ENCODE measurements at places on chromosomes 16 and 17.
A peak's percentile ranks its signal among the peaks of the same experiment; 100 is the strongest.

- peak; percentile 91 for DNase-seq
Measured at GRCh38 chr16:23835390-23836077, at the start of gene PRKCB. Gene PRKCB, plus strand, starts transcription at chr16:23835983.

- DNase-seq: no peak
Measured at GRCh38 chr17:15210247-15210646, 54.9 kb downstream of the PMP22 start.

GRCh38 chr17:17103160-17103559 is 60.9 kb downstream of the MPRIP start:
- no peak for DNase-seq

- peak; percentile 56 for DNase-seq
Measured at GRCh38 chr16:2008009-2008526, 1.6 kb downstream of the ZNF598 start.

DNA sequence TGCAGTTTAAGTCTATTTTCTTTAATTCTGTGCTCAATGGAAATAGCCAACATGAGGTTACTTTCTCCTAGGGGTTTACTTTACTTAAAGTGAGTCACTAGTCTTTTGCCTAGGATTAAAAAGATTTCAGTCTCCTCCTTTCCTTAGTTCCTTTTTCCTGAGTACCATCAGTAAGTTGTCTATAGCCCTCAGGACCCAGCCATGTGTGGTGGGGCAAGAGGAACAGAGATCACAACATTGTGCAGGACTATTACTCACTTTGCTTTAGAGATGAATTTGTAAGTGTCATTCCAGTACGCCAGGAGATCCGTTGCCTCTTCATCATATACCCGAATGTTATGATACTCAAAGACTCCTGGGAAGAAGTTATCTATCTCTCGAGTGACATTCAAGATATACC is 27.7 kb upstream of the CORO6 start:
- DNase-seq: no peak

DNA sequence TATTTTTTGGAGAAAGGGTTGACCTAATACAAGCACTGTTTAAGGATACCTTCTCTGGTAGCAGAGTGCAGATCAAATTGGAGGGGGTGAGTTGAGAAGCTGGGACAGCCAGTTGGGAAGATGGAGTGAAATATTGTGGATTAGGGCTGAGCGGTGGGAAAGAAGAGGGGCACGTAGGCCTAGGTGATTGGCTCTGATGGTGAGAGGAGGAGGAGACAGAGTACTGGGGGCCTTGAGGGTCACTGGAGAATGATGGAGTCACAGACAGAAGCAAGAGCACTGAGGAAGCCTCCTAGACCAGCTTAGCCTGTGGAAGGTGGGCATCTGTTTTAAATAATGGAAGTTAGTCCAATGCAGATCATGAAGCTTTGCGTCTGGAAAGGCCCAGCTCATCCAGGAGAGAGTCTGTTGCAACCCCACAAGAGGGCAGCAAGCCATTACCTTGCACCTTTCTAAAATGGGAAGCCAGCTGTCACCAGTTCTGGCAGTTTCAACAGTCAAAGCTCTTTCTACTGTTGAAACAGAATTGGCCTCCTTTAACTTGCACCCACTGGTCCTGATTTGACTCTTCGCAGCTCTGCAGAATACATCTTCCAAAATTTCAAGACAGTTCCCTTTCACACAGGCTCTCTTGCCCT is 11.8 kb downstream of the SLC9A5 start:
- DNase-seq: no peak

DNA sequence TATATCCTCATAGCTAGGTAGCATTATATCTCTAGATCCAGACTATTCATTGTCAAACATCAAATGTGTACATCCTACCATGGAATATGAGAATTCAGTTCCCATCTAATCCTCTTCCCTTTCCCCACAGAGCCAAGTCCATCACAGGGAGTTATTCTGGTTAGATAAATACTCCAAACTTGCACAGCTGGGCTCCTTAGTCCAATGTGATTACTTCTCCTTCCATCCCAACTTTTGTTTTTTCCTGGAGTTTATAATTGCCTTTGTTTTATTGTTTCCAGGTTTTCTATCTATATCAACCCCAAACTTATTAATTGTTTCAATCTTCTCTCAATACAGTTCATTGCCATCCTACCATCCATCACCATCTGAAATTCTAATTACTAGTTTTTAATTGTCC is 59.9 kb downstream of the MYH11 start:
- no peak for DNase-seq

DNA sequence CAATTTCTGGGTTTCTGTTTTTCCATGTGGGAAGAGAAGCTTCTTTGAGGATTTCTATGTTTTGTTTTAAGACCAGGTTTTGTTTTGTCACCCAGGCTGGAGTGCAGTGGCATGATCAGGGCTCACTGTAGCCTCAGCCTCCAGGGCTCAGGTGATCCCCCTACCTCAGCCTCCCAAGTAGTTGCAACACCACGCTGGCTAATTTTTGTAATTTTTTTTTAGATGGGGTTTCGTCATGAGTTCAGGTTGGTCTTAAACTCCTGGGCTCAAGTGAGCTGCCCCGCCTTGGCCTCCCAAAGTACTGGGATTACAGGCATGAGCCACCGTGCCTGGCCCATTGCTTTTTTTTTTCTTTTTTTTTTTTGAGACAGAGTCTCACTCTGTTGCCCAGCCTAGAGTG is 25.5 kb upstream of the TAOK1 start:
- DNase-seq: no peak

DNA sequence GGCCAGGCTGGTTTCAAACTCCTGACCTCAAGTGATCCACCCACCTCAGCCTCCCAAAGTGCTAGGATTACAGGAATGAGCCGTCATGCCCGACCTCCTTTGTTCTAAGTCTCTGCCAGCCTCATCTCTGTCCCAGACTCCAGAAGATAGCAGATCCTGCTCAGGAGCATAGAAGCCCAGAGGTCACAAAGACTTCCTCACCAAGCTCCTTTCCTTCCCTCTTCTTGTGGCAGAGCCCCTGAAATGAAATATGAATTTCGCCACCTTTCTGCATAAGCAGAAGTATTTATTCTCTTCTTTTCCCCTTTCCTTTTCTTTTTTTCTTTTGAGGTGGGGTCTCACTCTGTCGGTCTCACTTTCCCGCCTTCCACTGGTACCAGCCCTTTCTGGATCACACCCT is 11.5 kb upstream of the PIPOX start:
- DNase-seq: no peak

GRCh38 chr16:27792486-27793248 is 242.7 kb downstream of the KATNIP start:
- no peak for DNase-seq

DNA sequence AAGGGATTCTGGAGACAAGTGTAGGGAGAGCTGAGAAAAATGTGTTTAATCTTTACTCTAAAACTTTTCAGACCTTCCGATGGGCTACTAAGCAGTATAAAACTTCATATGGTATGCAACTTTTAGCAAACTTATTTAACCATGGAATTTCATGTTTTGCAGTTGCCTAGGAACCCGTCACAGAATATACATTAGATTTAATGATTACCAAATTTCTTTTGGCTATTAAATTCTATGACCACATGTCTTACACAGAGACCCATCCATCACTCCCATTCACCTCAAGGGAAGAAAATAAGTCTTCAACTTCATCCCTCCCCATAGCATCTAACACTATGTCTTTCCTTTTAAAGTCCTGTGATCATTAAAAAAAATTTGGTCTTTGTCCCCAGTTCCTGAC is 54.9 kb downstream of the HS3ST3A1 start:
- no peak for DNase-seq

GRCh38 chr16:85947230-85948137 is 48.5 kb downstream of the IRF8 start:
- no peak for DNase-seq

- no peak for DNase-seq
Measured at GRCh38 chr16:48632137-48632774, 22.3 kb upstream of the N4BP1 start.

DNA sequence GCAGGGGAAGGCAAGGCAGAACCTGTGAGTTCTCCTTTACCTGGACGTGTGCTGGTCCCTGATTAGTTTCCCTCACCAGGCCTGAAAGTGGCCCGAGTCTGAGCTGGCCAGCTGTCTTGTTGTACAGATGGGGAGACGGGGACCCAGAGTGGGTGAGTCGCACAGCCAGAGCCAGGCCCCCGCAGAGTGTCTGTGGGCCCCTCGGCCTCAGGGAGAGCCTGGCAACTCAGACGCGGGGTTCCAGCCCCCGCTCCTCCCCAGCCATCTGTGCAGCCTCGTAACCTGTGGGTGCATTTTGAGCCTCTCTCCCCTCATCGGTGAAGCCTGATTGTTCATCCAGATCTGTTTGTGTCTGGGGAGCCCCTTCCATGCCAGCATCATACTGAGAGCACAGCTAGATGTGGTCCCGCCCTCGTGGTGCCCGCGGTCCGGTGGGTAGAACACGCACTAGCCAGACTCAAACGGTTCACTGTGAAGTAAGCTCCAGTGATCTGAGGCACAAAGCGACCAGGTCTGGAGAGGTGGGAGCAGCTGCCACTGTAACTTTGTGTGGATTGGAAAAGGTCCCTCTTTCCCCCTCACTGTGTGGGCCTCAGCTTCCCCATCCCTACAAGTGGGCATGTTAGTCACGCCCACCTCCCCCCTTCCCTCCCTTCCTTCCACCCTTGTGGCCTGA is 6.0 kb upstream of the NDRG4 start:
- no peak for DNase-seq

GRCh38 chr17:56213031-56213430 is 59.8 kb downstream of the ANKFN1 start:
- no peak for DNase-seq

- no peak for DNase-seq
Measured at GRCh38 chr16:28975158-28975599, 601 bp downstream of the SPNS1 start.

DNA sequence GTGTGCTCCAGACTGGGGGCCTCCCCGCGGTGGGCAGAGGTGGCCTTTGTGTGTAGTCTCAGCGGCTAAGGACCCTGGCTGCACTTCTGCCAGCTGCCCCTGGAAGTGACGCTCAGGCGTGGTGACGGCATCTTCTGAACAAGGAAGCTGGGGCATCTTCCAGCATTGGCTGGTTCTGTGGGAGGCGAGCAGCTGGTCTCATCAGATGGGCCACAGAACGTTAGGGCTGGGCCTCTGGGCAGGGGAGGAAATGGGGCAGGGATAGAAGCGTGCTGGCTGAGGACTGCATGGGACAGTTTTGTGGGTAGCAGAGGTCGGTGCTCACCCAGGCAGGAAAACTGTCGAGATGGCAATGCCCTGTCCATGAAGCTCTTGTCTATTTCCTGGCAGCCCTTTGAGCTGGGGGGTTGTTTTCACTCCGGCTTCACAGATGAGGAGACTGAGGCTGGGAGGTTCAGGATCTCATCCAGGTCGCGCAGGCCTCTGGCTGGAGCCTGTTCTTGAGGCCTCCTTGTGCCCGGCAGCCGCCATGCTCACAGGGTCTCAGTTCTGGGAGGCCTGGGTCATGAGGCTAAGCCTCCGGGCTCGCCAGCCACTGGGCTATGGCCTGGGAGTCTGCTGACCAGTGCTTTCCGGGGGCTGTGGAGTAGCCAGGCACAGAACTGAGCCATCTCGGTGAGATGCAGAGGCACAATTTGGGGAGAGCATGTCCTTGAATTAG is 16.3 kb downstream of the IRF8 start:
- DNase-seq: no peak

DNA sequence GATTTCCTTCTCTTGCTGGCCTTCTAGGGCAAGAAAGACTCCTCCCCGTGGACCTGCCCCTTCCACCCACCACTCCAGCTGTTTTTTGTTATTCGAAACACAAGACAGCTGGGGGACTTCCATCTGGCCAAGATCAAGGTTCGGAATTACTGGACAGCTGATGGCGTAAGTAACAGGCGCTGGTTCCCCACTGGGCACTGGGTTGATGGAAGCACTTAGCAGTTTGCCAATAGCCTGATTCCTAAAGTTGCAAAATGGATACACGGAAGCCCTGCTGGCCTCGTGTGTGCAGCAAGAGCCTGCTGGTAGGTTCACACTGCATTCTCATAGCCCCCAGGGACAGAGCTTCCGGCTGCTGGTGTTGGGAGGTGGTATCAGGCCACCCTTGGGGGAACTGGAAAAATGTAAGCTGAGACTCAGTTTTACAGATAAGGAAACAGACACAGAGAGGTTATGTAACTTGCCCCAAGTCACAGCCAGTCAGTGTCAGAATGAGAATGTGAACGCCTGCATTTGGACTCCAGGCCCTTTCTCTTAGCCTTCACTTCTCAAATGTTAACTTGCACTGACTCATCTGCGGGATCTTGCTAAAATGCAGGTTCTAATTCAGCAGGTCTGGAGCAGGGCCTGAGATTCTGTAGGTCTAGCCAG is 171.7 kb downstream of the KATNIP start:
- peak; percentile 66 for DNase-seq

DNA sequence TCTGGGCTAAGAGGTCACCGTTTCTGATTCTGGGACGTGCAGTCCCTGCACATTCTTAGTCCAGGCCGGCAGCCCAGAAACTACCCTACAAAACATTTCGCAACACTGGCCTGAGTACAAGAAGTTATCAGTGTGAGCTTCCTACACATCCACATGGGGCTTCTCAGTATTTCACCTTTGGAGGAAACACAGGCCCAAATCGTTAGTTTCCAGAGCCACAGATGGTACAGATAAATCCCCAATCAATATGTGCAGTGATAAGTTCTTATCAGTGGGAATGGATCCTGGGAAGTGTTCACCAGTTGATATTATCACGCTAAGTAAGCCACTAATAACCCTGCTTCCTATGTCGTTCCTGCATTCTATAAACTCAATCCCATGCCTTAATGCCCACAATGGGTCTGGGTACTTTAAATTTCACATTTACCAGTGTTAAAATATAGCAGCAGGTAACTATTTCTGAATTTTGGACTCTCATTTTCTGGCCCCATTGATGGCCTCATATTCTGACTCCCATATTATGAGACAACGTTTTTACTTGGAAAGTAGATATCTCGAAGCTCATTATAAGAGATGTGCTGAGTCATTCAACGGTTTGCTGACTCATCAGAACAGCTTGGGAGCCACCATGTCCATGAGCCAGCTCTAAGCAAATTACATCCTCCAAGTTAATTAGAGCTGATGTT is 370.2 kb upstream of the MAF start:
- DNase-seq: no peak

DNA sequence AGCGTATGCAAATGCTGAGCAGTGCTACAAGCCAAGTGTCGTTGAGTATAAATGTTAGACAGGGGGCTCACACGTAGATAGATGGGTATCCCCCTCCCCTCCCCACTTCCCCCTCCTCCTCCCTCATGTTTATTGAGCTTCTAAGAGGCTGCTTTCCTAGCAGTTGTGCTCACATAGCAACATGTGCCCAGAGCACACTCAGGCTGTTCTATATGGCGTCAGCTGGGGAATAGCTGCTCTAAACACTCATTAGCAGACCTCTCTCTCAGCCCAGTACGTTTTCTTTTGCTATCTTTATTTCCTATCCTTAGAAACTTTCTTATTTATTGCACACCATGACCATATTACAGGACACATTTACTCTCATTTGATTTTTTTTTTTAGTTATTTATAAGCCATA is 1.8 kb downstream of the KCNJ2 start:
- DNase-seq: no peak

- DNase-seq: no peak
Measured at GRCh38 chr17:74219576-74220133, 6.3 kb downstream of the TTYH2 start.

GRCh38 chr16:31505483-31505882 is 2.7 kb downstream of the RUSF1 start:
- no peak for DNase-seq

GRCh38 chr16:65123396-65124211 is 1.7 kb upstream of the CDH11 start:
- DNase-seq: no peak

GRCh38 chr17:29151567-29151966 is 28.6 kb downstream of the MYO18A start:
- no peak for DNase-seq
